ENCODE measurements at places on chromosomes 12 and 14.

- no peak for DNase-seq
These were observed 1044.3 kb downstream of the FLRT2 start for GRCh38 chr14:86574051-86574777.

GRCh38 chr14:61581955-61582615 is 113.2 kb upstream of the HIF1A start:
- DNase-seq, result no peak

DNA sequence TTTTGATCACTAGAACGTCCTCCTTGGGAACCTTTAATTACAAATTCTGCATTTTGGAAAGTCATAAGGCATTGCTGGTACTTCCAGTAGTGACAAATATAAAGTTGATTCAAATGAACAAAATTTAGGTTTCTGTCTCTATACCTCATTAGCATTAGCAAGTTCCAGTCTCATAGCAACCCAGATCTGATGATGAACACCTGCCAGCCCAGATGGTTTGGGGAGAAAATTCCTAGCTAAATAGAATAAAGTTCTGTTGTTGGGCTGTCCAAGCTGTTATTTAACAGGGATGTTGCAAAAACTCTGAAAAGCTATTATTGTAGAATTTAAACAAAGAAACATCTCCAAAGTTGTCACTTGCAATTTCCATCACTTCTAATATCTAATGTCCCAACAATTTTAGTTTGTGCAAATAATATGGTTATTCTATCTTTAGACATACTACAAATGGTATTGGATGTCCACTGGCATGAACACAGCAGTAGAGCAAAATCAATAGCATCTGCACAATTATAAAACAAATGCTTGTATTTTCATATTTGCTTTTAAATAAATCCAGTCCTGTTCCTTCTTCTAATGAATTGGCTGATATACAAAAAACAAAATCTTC is 299.4 kb downstream of the SLC16A7 start:
- no peak for DNase-seq

DNA sequence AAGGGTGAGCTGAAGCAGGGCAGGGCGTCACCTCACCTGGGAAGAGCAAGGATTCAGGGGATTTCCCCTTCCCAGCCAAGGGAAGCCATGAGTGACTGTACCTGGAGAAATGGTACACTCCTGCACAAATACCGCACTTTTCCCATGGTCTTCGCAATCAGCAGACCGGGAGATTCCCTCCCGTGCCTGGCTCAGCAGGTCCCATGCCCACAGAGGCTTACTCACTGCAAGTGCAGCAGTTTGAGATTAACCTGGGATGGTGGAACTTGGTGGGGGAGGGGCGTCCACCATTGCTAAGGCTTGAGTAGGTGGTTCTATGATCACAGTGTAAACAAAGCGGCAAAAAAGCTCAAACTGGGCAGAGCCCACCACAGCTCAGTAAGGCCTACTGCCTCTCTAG is 11.0 kb upstream of the DHRS4 start:
- DNase-seq, result no peak

DNA sequence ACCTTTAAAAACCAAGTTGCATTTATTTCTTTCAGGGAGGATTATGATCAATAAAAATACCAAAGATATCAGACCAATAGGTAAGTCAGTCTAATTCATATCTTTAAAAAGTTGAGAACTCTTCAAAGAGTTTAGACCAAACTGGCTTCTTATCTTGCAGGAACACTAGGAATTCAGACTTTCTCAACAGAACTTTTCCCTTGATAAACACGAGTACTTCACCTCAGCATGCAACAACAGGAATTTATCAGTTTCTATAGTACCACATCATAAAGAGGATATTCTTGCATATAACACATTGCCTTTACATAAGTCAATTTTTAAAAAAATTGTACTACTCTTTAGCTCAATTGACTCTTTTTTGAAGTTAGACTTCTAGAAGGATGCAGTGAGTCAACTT is 68.2 kb downstream of the DNAI7 start:
- no peak for DNase-seq

DNA sequence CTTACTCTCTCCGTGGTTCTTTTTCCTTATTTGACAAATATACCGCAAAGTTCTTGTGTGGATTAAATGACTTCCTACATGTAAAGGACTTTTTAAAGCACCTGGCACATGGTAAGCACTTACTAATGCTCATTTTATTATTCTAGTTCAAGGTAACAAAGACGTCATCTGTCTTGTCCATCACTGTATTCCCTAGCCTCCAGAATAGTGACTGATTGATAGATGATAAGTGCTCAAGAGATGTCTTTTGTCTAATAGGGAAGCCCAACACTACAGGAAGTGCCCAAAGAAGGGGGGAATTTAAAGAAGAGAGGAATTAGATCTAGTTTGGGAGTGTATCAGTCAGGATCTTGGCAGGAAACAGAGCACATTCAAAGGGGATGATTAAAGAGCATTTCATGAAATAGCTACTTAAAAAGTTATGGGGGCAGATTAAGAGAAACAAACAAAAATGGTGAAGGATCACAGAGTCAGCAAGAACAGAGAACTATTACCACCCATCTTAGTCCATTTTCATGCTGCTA is 151.9 kb downstream of the GXYLT1 start:
- no peak for DNase-seq

DNA sequence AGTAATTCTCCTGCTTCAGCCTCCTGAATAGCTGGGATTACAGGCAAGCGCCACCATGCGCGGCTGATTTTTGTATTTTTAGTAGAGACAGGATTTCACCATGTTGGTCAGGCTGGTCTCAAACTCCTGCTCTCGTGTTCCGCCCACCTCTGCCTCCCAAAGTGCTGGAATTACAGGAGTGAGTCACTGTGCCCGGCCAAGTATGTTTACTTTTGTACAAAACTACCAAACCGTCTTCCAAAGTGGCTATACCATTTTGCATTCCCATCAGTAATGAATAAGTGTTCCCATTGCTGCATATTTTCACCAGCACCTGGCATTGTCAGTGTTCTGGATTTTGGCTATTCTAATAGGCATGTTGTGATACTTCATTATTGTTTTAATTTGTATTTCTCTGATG is 8.4 kb upstream of the KRT6A start:
- DNase-seq, result no peak

GRCh38 chr12:124361074-124361970 is 66.4 kb downstream of the RFLNA start:
- no peak for DNase-seq

DNA sequence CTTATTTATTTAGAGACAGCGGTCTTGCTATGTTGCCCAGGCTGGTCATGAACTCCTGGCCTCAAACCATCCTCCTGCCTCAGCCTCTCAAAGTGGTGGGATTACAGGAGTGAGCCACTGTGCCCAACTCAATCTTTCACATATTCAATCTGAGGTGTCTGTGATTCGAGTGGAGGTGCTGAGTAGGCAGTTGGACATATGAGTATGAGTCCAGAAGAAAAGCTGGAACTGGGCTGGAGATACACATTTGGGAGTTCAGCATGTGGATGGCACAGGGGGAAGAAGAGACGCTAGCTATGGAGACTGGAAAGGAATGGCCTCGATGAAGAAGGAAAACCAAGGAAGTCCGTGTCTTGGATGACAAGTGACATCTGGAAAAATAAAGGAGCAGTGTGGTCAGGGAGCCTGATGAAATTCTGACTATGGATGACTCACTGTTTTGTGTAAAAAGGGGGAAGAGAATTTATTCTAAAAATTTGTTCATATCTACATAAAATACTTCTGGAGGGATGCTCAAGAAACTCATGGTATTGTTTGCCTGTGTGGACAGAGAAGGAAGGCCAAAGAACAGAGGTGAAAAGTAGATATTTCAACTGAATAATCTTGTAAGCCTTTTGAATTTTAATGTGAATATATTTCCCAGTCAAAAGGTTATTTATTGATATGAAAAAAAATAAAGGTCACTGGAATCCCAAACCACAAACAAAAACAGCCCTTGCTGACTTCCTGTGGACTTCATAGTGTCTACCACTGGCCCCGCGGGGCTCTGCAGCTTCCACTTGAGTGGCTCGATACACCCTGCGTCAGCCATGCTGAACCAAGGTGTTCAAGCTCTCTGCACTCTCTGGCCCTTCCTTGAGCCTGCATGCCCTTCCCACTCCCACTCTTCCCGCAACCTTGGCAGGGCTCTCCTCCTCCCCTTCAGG is 8.9 kb upstream of the LTA4H start:
- no peak for DNase-seq

DNA sequence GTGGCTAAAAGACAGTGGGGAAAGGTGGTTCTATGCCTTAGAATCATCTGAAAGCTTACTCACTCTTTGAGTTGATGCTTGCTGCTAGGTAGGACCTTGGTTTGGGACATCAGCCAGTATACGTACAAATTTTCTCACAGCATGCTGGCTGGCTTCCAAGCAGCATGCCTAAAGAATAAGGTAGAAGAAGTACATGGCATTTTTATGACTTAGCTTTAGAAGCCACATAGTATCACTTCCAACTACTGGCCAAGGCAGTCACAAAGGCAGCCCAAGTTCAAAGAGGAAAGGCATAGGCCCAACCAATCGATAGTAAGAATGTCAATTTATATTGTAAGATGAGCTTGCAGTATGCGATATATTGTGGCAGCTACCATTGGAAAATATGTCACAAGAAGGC is 284.2 kb upstream of the CAND1 start:
- DNase-seq, result no peak

DNA sequence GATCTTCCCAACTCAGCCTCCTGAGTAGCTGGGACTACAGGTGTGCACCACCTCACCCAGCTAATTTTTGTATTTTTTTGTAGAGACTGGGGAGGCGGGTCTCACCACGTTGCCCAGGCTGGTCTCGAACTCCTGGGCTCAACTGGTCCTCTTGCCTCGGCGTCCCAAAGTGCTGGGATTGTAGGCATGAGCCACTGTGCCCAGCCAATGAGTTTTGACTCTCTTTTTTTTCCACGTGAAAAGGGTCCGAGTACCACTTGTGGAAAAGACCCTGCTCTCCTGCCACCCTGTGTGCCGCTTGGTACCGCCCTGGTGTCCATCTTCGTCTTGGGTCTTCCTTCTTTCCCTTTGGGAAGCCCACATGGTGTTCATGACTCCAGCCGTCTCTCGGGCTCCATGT is 17.6 kb downstream of the TEDC1 start:
- DNase-seq, result no peak

- DNase-seq, result no peak
These were observed 157.6 kb downstream of the DPF3 start for GRCh38 chr14:72736308-72736707.

GRCh38 chr12:54371328-54372112 is 7.2 kb upstream of the GPR84 start:
- no peak for DNase-seq

- DNase-seq, result peak; percentile 1
These were observed 10.6 kb downstream of the SDS start for GRCh38 chr12:113392988-113393579.

DNA sequence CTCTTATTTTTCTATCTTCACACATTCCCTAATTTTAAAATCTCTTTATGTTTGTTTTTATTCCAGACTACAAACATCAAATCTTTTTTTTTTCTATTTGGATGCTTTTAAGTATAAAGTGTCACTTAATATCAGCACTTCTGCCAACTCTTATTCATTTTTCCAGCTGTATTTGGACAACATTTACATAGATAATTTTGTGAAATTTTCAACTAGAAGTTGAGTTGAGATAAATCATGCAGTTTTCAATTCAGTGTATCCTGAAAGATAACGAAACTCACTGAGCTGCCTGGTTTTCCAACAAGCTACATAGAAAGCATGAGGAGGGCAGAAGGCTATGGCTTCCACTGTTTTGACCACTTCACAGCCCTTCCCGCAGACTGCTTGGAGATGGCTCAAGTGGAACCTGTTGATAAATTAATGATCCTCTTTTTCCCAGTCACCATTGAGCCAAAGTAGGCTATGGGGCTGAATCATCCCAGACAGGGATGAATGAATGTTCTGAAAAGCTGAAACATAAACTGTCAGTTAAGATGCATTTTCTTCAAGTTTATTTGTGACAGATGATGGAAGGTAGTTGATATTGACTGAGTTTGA is 213.9 kb downstream of the RAD51B start:
- DNase-seq, result no peak

GRCh38 chr12:20432290-20432689 is 64.0 kb downstream of the PDE3A start:
- DNase-seq, result no peak

DNA sequence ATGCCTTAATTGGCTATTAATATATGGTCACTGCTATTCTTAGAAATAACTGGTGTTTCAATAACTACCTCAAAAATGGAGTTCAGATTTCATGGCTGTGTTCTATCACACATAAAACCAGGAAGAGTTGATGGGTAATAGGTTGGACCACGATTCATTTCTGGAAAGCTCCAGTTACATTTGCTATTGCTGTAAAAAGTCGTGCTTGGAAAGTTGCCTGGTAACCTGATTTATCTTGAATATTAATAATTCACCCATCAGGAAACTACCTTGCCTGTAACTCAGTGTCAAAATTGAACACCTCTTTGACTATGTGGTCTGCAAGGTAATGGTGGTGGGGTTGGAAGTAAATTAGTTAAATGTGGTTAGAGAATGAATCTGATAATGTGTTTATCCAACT is 104.7 kb upstream of the IFNG-AS1 start:
- DNase-seq, result no peak

Measured in stimulated activated CD8-positive, alpha-beta memory T cell treated with anti-CD3 and anti-CD28 coated beads, Interleukin-2, amount 100 ng/mL, for 48 hours (primary cell).